Cortex of kidney (tissue), 1 donor: ENCODE measurements at places on chromosomes 4 and X.

DNA sequence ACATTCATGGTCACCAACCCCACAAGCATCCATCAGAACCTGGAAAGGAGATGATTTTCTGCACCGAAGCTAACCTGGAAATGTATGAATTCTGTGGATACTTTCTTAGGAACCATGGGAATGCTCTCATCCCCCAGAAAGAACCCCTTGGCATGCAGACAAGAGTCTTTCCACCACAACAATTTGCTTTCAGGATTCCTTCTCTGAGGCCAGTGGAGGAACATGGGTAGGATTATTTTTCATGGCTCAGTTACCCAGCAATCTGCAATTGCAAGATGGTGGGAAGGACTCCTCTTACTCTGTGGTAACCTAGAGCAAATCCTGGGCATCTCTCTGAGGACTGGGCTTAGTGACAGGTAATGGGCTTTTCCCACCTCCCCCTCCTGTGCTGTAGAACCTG lies 131.9 kb upstream of the MSX1 start:
- no peak for DNase-seq

- DNase-seq, result no peak
Measured at GRCh38 chrX:7062903-7063302, 84.6 kb upstream of the STS start.

GRCh38 chrX:136528645-136529315 lies 3.2 kb upstream of the VGLL1 start:
- no peak for DNase-seq

- no peak for DNase-seq
Measured at GRCh38 chr4:139858436-139859205, 193.0 kb downstream of the MGST2 start.

GRCh38 chrX:146887020-146887419 lies 72.5 kb upstream of the CXorf51A start:
- no peak for DNase-seq

DNA sequence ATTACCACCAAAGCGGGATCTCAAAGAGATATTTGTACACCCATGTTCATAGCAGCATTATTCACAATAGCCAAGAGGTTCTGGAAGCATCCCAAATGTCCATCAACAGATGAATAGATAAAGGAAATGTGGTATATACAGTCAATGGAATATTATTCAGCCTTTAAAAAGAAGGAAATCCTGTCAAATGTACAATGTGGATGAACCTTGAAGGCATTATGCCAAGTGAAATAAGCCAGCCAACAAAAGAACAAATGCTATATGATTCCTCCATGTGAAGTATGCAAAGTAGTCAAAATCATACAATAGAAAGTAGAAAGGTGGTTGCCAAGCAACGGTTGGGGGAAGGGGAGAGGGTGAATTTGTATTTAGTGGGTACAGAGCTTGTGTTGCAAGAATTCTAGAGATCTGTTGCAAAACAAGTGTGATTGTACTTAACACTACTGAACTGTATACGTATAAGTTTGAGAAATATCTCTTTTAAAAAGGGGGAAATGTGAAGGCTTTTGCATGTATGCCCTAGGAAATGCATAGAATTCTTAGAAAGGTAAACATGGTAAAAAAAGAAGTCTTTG lies 5.0 kb upstream of the ZRSR2 start:
- no peak for DNase-seq

DNA sequence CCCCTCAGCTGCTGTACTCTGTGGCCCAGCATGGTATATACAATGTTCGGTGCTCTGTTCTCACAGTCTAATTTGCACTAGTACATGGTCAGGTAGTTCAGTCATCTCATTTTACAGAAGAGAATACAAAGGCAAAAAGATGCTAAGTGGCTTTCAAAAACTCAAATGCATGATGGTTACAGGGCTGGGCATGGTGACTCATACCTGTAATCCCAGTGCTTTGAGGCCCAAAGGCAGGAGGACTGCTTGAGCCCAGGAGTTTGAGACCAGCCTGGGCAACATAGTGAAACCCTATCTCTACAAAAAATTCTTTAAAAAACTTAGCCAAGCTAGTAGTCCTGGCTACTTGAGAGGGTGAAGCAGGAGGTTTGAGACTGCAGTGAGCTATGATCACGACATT lies 210.5 kb upstream of the KIT start:
- DNase-seq, result no peak

DNA sequence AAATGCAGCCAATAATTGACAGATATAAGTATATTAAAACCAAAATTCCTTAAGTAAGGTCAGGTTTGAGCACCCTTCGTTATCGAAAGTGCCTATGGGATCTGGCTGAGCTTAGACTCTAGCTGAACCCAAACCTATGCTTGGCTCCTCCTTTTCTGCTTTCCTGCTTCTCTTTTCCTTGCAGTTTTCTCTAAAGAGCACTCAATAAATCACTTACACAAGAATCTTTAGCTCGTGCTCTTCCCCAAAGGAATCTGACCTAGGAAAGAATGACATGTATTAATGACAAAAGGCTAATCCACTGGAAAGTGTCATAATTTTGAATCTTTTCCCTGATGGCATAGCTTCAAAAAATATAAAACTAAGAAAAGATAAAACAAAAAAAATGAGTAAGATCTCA lies 282.7 kb downstream of the DKK2 start:
- DNase-seq, result no peak

- no peak for DNase-seq
Measured at GRCh38 chrX:78643096-78643495, 16.0 kb downstream of the RTL3 start.

DNA sequence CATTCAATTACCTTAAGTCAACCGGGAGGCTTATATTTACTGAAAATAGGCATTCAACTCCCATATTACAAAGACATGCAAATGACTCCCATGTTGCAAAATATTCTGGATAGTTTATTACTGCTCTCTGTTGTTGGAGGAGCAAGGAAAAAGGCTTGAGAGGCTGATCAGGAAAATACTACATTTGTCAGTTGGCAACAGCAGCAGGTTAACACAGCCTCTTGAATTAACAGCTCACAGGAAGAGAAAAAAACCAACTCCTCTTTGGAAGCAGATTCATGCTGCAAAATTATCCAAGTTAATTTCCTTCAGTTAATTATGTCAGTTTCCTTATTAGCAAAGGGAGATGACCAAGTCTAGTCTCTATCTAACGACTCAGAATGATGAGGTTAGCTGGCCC lies 238.9 kb downstream of the MAML3 start:
- DNase-seq, result no peak

DNA sequence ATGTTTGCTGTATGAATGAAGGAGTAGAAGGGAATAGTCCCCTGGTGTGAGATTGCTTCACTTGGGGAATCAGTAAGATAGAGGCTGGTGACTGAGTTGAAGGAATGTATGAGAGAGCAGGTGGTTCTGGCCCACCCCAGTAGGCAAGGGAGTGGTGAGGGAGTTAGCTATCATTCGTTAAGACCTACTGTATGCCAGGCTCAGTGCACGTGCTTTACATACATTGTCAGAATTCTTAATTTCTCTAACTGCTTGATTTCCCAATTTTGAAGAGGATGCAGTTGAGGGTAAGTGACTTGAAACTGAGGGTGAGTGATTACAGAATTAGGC lies 700 bp downstream of the VMA21 start:
- DNase-seq, result no peak

DNA sequence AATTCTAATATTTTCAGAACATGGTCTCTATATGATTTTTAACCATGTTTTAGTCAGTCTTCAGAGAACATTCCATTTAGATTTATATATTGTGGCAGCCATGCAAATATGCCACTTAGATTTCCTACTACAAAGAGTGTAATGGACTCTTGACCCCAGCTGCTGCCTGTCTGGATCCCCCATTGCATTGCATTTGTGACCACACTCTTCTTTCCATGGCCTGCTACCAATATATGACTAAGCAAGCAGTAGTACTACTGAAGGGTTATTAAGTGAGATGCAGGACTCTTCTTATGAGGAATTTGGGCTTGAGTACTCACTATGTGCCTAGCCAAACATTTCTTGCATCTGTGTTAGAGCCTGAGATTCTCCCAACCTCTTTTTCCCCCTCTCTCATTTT lies 306.8 kb downstream of the PDHA2 start:
- no peak for DNase-seq

GRCh38 chr4:109276482-109277095 lies 25.9 kb downstream of the COL25A1 start:
- no peak for DNase-seq

DNA sequence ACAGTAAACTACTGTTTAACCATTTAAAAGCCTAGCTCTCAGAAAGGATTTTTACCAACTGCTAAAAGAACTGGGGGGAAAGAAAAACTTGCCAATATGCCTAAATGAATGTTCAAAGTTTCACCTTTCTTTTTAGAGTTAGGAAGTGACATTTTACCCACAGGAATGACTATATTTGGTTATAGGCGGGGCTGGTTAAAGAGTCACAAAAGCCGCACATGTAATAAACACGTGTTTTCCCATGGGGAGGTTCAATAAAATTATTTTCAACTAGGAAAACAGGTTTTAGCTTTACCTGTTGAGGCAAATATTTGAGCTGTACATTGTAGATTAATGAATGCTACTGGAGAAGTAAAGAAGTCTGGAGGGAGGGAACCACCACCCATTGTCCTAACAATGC lies 41.6 kb upstream of the UGDH start:
- DNase-seq, result no peak

DNA sequence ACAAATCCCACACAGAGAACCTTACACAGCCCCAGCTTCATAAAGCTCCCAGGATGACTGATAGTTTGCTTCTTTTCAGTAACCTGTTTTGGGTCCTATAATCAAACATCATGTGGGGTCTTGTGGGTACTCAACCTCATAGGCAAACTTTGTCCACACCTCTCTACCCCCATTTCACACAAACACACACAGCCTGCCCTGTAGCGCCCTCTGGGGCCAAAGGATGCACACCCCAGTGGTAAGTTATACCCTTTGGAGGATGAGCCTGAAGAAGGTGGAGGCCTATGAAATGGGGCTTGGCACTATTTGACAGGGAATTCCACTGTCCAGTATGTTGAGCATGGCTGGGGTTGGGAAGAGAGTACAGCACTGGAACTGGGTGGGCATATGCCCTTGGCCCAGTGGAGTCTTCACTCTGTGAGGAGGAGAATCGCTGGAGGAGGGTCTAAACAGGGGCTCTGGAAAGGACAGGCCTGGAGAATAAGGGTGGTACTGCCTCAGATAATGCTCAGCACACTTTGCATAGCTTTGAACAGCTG lies 30.5 kb upstream of the COL25A1 start:
- no peak for DNase-seq

- DNase-seq, result no peak
Measured at GRCh38 chr4:71367546-71367945, 28.7 kb downstream of the SLC4A4 start.

GRCh38 chr4:168488869-168489274 lies 8.0 kb upstream of the PALLD start:
- no peak for DNase-seq

GRCh38 chr4:60241866-60242265 lies 958.3 kb upstream of the ADGRL3 start:
- DNase-seq, result no peak

DNA sequence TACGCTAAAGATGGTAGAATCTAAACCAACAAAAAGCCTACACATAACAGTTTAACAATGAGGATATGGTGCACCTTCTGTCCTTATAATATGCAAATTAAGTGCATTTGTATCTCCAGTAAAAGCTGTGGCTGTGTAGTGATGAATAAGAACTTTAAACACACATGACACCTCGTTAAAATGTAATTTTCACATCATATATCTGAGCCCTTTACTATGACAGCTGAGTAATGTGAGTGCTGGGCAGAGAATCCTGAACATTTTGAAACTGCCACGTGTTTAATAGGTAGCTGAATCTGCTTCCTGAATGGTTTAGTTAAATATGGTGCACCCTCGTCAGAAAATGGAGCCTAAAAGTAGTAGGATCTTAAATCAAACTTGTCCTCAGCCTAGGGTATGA lies 540.8 kb downstream of the ADGRL3 start:
- no peak for DNase-seq

- no peak for DNase-seq
Measured at GRCh38 chrX:49949961-49950360, 27.6 kb downstream of the CLCN5 start.

DNA sequence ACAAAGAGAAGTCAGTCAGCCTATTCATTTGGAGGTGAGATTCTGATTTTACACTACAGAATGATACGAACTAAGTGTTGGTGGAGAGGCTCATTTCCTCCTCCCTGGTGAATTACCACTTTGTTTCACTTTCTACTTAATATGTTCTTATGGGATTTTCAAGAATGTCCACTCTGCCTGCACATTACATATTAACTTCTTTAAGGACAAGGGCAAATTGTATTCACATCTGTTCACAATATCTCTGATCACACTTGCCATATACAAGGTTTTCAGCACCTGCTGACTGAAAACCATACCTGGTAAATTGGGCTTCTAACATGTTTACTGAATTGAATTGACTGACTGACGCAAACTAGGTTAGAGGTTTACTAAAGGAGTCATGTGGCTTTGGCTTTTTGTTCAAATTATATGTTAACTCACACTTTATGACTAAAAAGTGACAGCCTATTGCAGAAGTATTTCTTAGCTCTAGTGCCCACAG lies 188.4 kb upstream of the MBNL3 start:
- DNase-seq, result no peak

DNA sequence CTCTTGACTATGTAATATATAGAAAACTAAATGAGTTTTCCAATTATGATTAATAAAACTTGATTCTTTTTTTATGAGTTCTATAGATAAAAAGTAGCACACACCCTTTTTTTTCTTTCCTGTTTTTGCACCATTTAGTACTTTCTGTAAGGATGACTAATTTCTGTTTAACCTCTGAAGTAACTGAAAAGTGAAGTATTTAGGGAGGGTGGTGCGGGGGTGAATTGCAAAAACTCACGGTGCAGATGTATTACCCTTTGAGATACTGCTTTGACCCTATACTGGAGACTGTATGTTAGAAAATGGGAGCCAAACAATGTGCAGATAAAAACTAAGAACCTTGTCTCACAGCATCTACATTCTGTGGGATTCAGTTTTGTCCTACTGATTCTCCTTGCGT lies 471.6 kb downstream of the DTHD1 start:
- DNase-seq, result no peak

- no peak for DNase-seq
Measured at GRCh38 chrX:31333165-31333831, 261.5 kb upstream of the FTHL17 start.

- DNase-seq, result no peak
Measured at GRCh38 chr4:152581536-152582160, 45.8 kb upstream of the FBXW7 start.

DNA sequence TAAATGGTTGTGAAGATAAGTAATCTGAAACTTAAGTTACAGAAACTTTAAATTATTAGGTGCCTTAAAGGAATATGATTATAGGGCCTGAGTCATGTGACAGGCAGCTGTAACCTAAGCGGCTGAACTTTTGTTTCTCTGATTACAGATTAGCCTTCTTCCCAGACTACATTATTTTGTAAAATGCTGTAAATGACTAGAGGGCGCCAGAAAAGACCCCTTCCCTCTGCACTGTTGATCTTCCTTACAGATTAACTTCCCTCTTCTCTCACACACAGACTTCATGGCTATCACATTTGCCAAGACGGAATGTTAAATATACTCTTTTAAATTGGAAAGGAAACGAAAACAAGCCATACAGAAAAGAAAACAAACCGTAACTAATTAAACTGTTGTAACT lies 96.6 kb downstream of the EVC2 start:
- DNase-seq, result no peak
